Stimulated activated CD8-positive, alpha-beta memory T cell treated with anti-CD3 and anti-CD28 coated beads, Interleukin-7, amount 100 ng/mL, for 1 hour (primary cell): ENCODE measurements at places on chromosomes 5 and 9.
A peak's percentile ranks its signal among the peaks of the same experiment; 100 is the strongest.

DNA sequence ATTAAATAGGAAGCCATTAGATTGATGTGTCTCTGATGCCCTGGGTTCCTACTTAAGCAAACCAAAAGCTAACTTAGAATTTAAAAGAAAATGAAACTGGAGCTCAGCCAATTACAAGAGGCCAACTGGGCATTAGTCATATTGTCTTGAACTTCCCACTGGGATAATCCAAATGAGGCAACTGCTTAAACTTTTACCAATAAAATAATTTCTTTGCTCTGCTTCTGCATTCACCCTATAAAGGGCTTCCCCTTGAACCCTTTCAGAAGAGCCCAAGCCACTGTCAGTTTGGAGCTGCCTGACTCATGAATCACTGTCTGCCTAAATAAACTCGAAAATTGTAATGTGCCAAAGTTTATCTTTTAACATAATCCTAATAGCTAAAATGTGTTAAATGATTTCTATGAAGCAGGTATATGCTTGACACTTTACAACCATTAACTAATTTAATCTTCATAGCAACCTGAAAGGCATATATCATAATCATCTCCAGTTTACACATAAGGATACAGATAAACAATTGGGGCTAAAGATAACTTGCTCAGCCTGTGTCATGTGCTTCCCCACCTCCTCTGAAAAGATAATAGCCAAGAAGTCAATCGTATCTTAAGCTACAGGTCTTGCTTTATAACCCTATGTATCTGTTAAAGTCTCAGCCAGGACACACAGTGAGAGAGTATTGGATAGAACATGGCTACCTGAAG lies 11.5 kb downstream of the GPR150 start:
- no peak for DNase-seq

DNA sequence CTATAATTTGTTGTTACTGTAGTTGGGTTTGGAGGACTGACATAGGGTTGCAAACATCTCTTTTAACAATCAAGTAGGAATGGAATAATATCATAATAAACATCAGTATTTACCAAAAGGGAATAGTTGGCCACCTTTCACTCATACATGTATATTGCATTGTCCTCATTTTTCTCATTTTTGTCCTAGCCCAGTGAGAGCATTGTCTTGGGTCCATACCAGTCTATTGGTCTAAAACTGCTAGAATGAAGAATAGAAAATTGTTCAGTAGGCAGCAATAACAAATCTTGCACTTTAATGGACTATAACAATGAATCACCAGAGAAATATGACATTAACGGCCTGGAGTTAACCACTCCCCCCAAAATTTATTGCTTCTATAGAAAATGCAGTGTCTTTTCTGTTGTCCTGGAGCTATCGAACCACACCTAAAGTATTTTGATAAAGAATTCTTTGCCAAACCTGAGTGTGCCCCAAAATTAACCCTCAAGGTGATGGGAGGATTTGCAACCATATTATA lies 80.9 kb upstream of the IL33 start:
- DNase-seq, result no peak

GRCh38 chr5:56466136-56466816 lies 233.1 kb upstream of the ANKRD55 start:
- DNase-seq, result no peak

DNA sequence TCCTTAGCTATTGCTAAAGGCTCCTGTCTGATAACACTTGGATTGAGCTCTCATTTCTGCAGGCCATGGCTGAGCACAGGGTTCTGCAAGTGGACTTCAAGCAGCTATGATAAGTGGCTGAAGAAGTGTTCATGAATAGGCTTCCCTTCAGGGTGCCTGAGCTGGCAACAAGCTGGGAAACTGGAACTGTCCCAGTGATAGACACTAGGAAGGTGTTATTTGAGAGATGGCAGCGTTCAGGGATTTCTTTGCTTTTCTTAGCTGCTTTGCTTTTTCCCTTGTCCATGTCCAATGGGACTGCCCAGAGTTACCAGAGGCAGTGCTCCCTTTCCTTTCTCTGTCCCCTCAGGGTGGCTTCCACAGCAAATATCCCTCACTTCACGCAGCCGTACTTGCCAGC lies 75.8 kb downstream of the INIP start:
- DNase-seq, result no peak

GRCh38 chr5:29867155-29867554 lies 1326.3 kb upstream of the CDH6 start:
- DNase-seq, result no peak

- DNase-seq, result no peak
Measured at GRCh38 chr9:112867275-112867991, 23.2 kb downstream of the SLC46A2 start.

DNA sequence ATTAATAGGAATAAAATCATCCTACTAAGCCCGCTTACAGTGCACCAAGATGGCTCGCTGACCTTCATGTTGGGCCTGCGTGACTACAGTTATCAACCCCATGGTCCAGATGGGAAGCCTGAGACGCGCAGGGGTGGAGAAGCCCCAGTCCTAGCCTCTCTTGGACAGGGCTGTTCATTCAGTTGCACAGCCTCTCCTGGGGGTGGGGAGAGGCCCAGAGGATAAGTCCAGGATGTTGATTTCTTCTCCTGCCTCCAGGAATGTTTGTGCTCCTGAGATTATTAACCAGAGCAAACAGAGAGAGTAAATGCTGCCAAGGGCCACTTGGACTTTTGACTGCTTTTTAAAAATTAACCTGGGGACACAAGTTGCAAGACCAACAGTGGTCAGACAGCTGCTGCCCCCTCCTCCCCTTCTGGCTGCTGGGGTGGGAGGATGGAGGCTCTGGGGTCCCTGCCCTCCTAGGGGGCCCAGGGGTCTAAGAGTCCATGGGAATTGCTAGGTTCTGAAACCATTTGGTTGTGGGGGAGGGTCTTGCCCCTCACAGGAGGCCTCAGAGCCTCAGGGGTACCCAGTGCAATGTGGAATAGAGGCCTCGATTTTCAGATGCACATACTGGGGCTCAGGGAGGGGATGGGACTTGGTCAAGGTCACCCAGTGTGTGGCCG lies 2.8 kb upstream of the AMBP start:
- no peak for DNase-seq

- DNase-seq, result no peak
Measured at GRCh38 chr9:93116072-93116961, 17.7 kb downstream of the NINJ1 start.

- DNase-seq, result no peak
Measured at GRCh38 chr5:122366501-122366900, 54.5 kb downstream of the SNCAIP start.

GRCh38 chr9:97564291-97565175 lies 63.1 kb downstream of the TMOD1 start:
- no peak for DNase-seq

- DNase-seq, result peak; percentile 54
Measured at GRCh38 chr5:172283020-172283861, at the start of gene UBTD2. TSS of gene UBTD2 (minus strand) at chr5:172283764. CDS start at chr5:172283665, 99 bp downstream.

DNA sequence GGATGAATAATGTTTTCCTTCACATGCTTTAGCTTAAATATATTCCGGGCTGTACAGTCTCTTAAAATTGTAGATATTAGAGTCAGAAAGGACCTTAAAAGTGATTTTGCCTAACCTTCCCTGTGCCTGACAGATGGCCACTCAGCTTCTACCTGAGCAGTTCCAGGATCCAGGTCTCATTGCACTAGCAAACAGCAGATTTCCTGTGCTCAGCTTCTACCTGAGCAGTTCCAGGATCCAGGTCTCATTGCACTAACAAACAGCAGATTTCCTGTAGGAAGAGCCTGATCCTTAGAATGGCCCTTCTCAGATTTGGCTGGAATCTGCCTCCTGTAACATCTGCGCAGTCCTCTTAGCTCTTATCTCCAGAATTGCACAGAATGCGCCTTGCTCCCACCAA lies 219.8 kb downstream of the AOPEP start:
- no peak for DNase-seq

- DNase-seq, result no peak
Measured at GRCh38 chr9:137112564-137113384, 1.8 kb downstream of the DPP7 start.
